NCI-H2107 (cell line): ENCODE measurements at places on chromosomes 16 and 17.

- no peak for DNase-seq
Measured at GRCh38 chr17:67004181-67004580, 39.7 kb downstream of the CACNG4 start.

GRCh38 chr16:51523400-51523799, 372.3 kb upstream of the SALL1 start:
- no peak for DNase-seq

GRCh38 chr17:42153919-42154742, 658 bp downstream of the RAB5C start:
- DNase-seq: no peak

- DNase-seq: no peak
Measured at GRCh38 chr17:65193716-65194293, 56.6 kb downstream of the RGS9 start.

DNA sequence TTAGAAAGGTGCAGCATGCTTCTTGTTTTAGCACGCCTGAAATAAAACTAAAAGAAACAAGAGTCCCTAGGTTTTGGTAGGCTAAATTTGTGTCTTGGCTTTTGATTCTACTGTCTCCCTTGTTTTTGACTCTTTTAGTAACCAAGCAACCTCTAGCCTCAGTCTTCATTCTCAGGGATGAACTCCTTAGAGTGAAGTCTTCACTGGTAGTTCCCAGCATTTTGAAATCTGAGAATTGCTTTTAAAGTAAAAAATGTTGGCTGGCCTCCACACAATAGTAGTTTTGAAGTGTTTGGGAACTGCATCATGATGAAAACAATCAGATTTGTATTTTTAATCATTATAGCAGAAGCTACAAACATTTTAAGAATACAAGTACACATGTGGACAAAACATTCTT, 6.1 kb upstream of the CDR2 start:
- DNase-seq: no peak

DNA sequence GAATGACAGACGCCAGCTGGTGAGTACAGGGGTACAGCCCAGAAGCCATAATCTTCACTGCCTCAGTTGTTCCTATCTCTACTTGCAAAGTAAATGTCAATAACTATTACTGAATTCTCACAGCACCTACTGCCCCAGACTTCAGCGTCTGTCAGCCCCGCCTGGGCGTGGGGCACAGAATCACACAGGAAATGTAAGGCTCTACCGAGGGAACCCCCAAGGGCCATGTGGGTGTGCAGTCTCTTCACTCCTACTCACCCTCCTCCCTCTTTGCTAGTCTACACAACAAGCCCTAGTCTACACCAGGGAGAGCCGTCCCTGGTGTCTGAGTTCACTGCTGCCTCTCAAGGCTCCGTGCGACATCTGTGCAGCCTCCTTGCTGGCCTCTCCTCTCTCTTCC, 4.5 kb downstream of the NPTX1 start:
- no peak for DNase-seq

GRCh38 chr16:4677390-4677789, 16.0 kb upstream of the NUDT16L1 start:
- no peak for DNase-seq

- DNase-seq: no peak
Measured at GRCh38 chr16:4767872-4768548, 1.0 kb upstream of the ZNF500 start.

- DNase-seq: no peak
Measured at GRCh38 chr16:58461056-58461455, 38.9 kb upstream of the NDRG4 start.

DNA sequence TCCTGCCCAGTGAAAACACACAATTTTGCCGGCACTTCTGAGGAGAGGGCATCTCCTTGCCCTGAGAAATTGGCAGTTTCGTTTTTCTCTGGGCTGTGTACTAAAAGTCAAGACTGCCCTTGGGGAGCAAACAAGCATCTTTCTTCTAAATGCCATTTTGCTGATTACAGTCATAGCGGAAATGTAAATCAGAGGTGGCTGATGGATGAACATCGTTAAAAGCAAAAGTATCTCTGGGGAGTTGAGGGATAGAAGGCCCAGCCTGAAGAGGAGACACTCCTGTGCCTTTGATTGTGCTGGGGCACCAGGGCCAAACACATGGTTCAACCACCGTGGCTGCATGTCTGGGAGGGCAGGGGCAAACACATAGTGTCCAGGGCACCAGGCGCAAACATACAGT, 49.8 kb downstream of the ABCC12 start:
- no peak for DNase-seq

GRCh38 chr17:82013341-82013740, 9.3 kb downstream of the CENPX start:
- no peak for DNase-seq

- DNase-seq: no peak
Measured at GRCh38 chr16:87704754-87705353, 60.9 kb downstream of the KLHDC4 start.

GRCh38 chr16:28520672-28521071, 14.0 kb upstream of the IL27 start:
- no peak for DNase-seq

GRCh38 chr16:4709481-4709880, 16.1 kb downstream of the NUDT16L1 start:
- DNase-seq: no peak

DNA sequence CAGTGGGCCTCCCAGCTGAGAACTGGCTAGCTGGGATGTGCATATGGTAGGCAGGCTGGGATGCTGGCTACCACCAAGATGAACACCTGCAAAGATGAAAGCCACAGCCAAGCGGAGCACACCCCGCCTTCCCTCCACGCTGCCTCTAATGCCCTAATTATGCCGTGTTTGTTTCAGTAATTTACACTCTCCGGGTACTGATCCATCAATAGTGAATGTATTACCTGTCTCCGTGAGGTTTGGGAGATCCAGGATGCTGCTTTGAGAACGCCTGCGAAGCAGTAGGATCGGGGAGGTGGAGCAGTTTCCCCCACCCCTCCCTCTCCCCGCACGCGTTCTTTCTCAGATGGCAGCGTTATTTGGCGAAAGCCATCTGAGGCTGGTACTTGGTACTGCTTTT, 28.9 kb upstream of the GSE1 start:
- no peak for DNase-seq

DNA sequence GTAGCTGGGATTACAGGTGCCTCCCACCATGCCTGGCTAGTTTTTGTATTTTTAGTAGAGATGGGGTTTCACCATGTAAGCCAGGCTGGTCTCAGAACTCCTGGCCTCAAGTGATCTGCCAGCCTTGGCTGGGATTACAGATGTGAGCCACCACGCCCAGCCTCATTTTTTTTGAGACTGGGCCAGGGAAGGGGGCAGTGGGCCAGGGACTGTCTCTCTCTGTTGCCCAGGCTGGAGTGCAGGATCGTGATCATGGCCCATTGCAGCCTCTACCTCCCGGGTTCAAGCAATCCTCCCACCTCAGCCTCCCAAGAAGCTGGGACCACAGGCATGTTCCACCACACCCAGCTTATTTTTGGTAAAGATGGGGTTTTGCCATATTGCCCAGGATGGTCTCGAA, 16.0 kb downstream of the RSL1D1 start:
- no peak for DNase-seq
